ENCODE measurements at places on chromosomes 16 and 17.

- no peak for DNase-seq
Observed at GRCh38 chr16:49575346-49576172, 202.0 kb downstream of the C16orf78 start.

DNA sequence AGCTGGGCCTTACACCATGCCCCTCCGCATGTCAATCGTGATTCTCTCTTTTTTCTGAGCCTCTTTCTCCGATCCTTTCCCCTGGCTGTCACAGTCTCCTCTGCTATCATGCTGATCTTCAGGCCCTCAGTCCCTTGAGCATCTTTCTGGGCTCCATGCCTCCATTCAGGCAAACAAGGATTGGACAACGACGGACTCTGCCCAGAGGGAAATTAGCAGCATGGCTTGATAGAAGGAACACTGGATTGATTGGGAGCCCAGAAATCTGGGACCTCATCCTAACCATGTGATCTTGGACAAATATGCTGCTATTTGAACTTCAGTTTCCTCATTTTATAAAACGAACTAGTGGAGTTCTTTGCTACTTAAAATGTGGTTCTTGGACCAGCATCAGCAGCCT is 19.6 kb upstream of the PHF12 start:
- no peak for DNase-seq

DNA sequence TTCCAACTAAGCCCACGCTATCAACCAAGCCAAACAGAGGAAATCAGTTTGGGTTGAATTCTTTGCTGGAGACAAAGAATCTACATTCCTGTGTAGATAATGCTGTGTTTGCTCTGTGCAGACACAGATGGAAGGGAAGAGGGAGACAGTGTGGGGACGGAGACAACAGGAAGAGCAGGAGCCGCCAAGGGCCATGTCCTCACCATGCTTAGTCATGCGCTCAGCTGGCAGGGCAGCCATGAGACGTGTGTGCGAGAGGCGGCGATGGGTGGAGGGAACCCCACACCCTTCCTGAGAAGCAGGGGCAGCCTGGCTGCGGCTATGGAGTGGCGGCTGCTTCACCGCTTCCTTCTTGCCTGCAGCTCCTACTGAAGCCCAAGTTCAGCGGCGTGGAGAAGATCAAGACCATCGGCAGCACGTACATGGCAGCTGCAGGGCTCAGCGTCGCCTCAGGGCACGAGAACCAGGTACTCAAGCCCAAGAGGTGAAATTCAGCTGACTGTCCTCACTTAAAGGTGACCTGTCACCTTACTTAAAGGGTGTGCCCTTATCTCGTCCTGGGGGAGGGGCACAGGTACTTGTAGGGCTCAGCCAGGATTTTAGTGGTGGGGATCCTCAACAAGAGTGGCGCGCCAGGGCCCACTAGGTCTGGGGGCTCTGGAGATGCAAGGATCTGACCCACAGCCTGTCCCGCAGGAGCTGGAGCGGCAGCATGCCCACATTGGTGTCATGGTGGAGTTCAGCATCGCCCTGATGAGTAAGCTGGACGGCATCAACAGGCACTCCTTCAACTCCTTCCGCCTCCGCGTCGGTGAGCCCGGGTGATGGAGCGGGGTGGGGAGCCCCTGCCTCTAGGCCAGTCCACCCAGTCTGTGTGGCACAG is 47.5 kb downstream of the ADCY7 start:
- DNase-seq, result no peak

GRCh38 chr17:78676412-78677302 is 99.5 kb upstream of the DNAH17 start:
- DNase-seq, result no peak

GRCh38 chr16:22427556-22427955 is 53.1 kb upstream of the CDR2 start:
- DNase-seq, result no peak

DNA sequence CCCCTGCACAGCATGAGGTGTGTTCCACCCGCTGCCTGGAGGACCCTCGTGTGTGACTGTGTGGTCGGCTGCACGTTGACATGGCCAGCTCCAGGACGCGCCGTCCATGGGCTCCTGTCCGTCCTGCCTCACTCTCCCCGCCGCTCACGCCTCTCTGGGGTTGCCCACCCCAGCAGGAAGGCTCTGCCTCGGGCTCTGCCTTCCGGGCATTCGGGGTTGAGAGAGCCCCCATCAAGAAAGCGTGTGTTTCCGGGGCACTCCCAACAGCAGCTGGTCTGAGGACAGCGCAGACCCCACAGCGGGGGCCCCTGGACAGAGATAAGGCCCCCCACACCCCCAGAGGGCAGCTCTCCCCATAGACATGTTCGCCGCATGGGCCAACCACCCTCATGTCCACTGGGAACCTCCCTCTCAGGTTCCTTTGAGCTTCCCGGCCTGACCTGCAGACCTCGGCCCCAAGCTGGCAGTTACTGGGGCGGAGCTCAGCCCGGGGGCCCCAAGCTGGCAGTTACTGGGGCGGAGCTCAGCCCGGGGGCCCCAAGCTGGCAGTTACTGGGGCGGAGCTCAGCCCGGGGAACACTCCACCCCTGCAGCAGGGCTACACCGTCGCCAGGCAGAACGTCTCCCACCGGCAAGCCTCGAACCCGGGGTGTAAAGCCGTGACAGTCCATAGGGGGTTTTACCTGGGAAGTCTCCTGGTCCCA is 8.4 kb upstream of the PIEZO1 start:
- DNase-seq, result no peak

GRCh38 chr16:73713778-73714495 is 582.7 kb upstream of the PSMD7 start:
- DNase-seq, result no peak

- DNase-seq, result no peak
Observed at GRCh38 chr16:27924411-27925118, 138.9 kb downstream of the GSG1L start.

GRCh38 chr16:24539850-24540601 is 660 bp downstream of the RBBP6 start:
- no peak for DNase-seq

DNA sequence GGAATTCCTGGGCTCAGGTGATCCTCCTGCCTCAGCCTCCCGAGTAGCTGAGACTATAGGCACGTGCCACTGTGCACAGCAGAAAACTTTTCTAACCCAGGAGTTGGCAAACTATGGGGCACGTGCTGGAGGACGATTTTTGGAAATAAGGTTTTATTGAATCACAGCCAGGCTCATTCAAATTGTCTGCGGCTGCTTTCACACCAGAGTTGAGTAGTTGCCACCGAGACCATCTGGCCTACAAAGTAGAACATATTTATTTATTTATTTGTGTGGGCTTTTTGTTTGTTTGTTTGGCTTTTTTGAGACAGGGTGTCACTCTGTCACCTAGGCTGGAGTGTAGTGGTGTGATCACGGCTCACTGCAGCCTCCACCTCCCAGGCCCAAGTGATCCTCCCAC is 7.4 kb upstream of the PGS1 start:
- no peak for DNase-seq

- no peak for DNase-seq
Observed at GRCh38 chr16:4053301-4053845, 62.9 kb downstream of the ADCY9 start.

- DNase-seq, result no peak
Observed at GRCh38 chr17:78239489-78239931, 8.1 kb downstream of the TMEM235 start.

DNA sequence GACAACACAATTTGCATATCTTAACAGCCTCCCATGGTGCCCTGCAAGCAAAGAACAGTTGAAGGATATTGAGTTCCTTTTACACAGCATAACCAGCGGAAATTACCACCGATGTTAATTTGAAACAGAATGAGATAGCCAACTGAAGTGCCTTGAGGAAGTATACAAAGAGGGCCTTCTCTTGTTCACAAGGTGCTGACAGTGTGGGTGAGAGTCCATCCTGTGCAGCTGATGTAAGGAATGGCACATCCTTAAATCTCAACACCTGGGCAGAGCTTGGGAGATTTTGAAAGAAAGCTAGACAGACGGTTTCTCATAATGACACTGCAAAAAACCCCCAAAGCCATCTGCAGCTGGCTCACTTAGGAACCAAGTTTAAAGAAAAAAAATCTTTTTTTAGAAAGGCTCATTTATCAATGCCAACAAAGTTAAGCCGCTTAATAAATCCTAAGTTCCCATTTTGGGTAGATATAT is 818.6 kb downstream of the KCNJ2 start:
- DNase-seq, result no peak

DNA sequence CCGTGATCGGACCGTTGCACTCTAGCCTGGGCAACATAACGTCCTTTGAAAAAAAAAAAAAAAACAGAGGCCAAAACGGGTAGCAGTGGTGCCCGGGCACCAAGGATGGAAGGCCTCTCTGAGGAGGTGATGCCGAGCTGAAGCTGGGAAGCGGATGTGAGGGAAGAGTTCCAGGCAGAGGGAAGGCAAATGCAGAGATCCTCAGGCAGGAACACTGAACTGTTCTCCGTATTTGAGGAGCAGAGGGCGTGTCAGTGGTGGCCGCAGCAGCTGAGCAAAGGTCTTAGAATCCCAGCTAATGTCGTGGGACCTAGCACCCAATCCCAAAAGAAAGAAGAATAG is 656 bp upstream of the KCTD13 start:
- DNase-seq, result no peak

DNA sequence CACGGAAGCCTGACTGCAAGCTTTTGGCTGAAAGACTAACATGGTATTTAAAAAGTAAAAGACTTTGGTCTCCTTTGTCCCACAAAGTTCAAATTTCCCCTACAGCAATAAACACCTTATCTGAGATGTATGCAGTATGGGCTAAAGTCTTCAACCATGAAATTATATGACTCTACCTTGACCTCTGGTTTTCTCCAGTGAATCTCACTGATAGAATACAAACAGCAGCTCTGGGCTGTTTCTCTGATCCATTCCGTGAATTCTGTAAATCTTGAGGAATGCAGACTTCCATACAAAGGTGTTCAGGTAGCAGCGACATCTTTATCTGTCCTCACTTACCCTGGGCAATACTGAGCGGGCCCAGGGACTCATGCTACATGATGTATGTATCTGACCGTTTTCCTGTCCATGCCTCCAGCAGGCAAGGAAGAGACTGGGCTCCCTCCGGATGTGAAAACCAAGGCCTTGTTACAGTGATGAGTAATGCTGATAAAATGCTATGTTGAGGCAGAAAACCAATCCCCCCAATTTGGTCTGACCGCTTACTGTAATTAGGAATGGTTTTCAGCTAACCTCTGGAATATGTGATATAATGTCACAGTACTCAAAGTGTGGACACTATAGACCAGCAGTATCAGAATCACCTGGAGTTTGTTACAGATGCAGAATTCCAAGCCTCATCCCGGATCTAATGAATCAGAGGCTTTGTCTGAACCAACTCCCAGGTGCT is 589.8 kb downstream of the HS3ST4 start:
- DNase-seq, result no peak

- DNase-seq, result no peak
Observed at GRCh38 chr17:83173914-83174361, 94.5 kb downstream of the METRNL start.

DNA sequence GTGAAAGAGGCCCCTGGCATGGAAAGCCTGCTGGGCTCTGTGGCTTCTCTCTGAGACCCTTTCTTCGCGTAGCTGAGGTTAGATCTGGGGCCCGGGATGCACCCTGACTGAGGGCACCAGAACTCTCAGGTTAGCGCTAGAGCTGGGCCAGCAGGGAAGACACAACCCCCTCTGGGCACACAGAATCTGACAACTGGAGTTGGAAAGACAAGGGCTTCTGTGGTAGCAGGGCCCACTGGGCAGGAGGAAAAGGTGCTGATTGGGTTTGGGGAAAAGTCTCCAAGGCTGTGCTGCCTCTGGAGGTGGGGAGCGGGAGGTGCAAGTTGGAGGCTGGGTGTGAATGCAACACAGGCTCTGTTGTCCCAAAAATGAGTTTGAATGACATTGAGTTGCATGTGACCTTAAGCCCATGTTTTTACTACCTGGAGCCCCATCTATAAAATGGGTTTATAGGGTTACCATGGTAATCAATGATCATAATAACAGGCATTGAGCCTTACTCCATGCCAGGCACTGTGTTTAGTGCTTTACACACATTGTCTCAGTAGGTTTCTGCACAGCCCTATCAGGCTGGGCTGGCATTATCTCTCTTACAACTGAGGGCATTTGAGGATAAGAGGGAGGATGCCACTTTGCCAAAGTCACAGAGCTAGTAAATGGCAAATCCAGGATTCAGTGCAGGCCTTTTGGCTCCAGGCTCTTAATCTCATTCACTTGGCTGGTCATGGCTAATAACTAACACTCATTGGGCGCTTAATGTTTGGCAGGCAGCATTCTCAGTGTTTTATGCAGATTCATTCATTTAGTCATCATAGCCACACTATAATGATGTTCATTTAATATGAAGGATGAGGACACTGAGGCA is 9.5 kb upstream of the IGFBP4 start:
- no peak for DNase-seq

GRCh38 chr16:79756571-79756970 is 156.0 kb upstream of the MAF start:
- DNase-seq, result no peak

- DNase-seq, result no peak
Observed at GRCh38 chr17:4574448-4575045, 9.8 kb upstream of the SMTNL2 start.

- no peak for DNase-seq
Observed at GRCh38 chr17:76872874-76873221, 4.6 kb downstream of the MGAT5B start.

DNA sequence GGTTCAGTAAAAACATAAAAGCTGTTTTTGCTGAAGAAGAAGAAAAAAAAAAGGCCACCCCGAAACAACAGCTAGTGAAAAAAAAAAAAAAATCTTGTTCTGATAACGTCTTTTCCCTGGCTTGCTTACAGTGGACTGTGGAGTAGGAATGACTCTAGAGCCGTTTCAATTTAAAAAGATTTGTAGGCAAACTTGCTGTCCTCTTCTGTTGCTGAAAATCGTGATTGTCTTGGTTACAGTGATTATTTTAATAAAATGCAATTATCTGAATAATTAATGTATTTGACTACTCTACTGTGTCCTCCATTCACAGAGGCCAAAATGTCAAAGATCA is 190.6 kb upstream of the TBX2 start:
- DNase-seq, result no peak

All from stimulated activated CD4-positive, alpha-beta T cell treated with anti-CD3 and anti-CD28 coated beads, TNF-alpha, amount 100 ng/mL, for 24 hours (primary cell).